ENCODE measurements at places on chromosomes 12 and 14. TPM values are rescaled to one million over a fixed set of nuclear protein-coding genes. Genes with fewer than 3 reads are reported as not detected.
A peak's percentile ranks its signal among the peaks of the same experiment; 100 is the strongest.

- no peak for DNase-seq
- peaks cover 8% of the 10 kb centered on the region for H3K36me3 ChIP-seq
- H3K4me3 ChIP-seq, result peak overlapping the region; percentile 97
- H3K4me1 ChIP-seq, result peaks cover 4% of the 10 kb centered on the region
- H3K27ac ChIP-seq, result peak overlapping the region; percentile 92
These were observed 536 bp downstream of the VPS29 start for GRCh38 chr12:110501399-110501751.

DNA sequence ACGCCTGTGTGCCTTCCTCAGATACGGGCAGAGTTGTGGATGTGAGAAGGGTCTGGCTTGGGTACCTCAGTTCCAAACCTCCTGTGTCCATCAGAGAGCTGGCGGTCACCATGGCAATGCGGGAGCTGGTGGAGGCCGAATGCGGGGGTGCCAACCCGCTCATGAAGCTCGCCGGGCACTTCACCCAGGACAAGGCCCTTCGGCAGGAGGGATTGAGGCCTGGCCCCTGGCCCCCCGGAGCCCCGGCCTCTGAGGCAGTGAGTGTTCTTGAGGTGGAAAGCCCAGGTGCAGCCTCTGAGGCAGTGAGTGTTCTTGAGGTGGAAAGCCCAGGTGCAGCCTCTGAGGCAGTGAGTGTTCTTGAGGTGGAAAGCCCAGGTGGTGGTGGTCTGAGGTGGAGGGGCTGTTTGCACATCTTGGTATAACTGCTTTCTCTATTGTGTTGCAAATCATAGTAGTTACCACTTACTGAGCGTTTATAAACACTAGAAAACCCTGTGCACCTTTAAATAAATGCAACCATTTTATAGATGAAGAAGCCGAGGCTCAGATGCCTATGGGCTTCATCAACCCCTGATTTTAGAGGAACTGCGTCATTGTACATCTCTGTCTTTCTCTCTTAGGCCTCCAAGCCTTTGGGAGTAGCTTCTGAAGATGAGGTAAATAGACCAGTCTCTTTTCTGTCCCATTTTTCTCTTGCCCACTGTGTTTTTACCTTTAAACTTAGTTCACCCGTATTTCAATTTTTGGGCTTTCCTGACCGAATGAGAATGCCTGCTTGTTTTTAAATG lies 976 bp downstream of the PEX5 start:
- peak overlapping the region; percentile 74 for H3K4me3 ChIP-seq
- no peaks in the 10 kb centered on the region for H3K27me3 ChIP-seq
- peak overlapping the region; percentile 51 for H3K27ac ChIP-seq
- 0 out of 2 replicates have a peak, but pooled peaks cover 3% of the 10 kb centered on the region for H3K4me1 ChIP-seq
- DNase-seq, result no peak

DNA sequence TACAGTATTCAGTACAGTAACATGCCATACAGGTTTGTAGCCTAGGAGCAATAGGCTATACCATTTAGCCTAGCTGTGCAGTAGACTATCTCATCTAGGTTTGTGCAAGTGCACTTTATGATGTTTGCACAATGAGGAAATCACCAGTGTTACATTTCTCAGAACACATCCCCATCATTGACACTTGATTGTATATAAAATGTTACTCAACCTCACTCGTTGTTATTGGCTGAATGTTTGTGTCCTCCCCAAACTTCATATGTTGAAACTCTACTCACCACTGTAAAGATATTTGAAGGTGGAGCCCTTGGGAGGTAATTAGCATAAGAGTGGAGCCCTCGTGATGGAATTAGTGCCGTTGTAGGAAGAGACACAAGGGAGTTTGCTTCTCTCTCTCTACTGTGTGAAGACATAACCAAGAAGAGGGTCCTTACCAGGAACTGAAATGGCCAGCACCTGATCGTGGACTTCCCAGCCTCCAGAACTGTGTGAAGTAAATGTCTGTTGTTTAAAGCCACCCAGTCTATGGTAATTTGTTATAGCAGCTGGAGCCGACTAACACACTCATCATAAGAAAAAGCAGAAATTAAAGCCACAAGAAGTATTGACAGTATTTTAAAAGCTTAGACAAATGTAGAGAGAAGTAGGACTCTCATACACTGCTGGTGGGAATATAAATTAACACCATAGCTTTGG lies 3.2 kb upstream of the MED13L start:
- no peaks in the 10 kb centered on the region for H3K36me3 ChIP-seq
- no peak for DNase-seq
- H3K4me1 ChIP-seq, result no peaks in the 10 kb centered on the region
- H3K4me3 ChIP-seq, result no peak overlapping the region
- no peak overlapping the region for H3K27ac ChIP-seq

CBLN3 gene
- 2.8 TPM for total RNA-seq

GRCh38 chr12:124506145-124506831 lies 61.1 kb downstream of the NCOR2 start:
- peak overlapping the region; percentile 18 for H3K27ac ChIP-seq
- no peak overlapping the region for H3K4me3 ChIP-seq
- no peak for DNase-seq

CCND2 gene
- 260 TPM for total RNA-seq

DNA sequence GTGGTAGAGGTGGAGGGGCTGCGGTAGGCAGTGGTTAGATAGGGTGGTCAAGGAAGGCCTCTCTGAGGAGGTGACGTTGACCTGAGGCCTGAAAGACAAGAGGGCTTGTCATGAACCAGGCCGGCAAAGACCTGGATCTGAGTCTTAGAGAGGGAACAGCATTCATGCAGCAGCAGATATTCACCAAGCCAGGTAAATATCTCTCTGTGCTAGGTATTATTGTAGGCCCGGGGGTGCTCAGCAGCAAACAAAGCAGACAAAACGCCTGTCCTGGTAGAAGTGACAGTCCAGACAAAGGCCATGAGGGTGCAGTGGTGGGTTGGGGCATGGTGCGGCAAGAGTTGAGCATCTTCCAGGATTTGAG lies 117.6 kb downstream of the PTPN11 start:
- H3K36me3 ChIP-seq, result no peaks in the 10 kb centered on the region
- DNase-seq, result no peak
- H3K27me3 ChIP-seq, result no peaks in the 10 kb centered on the region
- H3K27ac ChIP-seq, result no peak overlapping the region
- H3K4me3 ChIP-seq, result no peak overlapping the region

DNA sequence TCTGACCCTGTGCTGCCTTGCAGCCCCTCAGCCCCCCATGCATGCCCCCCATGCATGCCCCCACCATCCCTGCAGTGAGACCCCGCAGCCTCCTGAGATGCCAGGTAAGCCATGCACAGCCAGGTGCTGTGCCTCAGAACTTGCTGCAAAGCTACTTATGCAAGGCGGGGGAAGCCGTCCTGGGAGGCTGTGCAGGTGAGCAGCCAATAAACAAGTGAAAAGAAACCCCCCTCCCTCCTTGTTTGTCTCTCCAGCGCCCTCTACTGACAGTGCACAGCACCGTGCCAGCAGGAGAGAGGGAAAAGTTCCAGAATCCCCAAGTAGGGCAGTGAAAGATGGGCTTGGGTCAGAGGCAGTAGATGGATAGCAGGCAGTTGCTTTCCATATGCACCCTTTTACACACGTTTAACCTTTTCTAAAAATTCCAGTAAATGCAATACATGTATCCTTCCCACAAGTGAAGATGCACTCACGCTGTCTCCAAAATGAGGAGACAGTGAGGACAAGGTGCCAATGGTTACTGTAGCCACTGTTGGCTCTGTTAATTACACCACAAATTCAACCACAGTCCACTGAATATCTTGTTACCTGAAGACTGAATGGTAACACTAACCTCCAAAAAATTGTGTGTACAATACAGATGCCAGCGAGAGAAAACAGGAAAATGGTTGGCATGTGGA lies 18.0 kb downstream of the TNFAIP2 start:
- no peak for DNase-seq
- H3K4me3 ChIP-seq, result peak overlapping the region; percentile 7
- peaks cover 16% of the 10 kb centered on the region for H3K4me1 ChIP-seq
- H3K27me3 ChIP-seq, result no peaks in the 10 kb centered on the region

DNA sequence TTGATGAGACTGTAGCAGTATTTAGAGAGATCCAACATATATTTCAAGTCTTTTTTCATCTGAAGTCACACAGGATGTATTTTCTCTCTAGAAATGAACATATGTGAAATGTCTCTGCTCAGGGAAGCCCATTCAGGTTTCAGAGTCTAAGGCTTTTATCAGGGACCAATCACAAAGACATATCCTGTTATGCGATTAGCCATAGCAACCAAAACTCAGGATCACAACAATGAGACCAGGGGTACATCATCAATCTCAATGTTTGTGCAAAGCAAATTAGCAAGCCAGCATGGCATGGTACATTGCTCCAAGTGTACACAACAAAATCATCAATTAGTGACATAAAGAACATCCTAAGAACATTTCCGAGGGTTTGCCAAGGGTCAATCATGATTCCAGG lies 99.2 kb upstream of the AMN1 start:
- H3K36me3 ChIP-seq, result no peaks in the 10 kb centered on the region
- DNase-seq, result no peak
- H3K27me3 ChIP-seq, result no peaks in the 10 kb centered on the region
- H3K27ac ChIP-seq, result no peak overlapping the region
- peaks cover 7% of the 10 kb centered on the region for H3K4me1 ChIP-seq

DNA sequence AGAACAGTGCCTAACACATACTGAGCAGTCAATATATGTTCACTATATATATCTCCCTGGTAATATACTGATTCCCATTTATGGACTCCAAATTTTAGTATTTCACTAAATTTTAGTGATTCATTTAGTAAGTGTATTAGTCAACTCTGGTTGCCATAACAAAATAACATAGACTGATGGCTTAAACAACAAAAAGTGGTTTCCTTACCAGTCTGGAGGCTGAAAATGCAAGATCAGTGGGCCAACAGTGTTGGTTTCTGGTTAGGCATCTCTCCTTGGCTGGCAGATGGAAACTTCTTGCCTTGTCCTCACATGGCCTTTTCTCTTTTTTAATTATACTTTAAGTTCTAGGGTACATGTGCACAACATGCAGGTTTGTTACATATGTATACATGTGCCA lies 28.7 kb downstream of the SIX6 start:
- H3K4me1 ChIP-seq, result no peaks in the 10 kb centered on the region
- H3K27ac ChIP-seq, result no peak overlapping the region
- no peaks in the 10 kb centered on the region for H3K27me3 ChIP-seq

MTERF2 gene
- 5.8 TPM for total RNA-seq

FAM181A gene
- not detected for total RNA-seq

DNA sequence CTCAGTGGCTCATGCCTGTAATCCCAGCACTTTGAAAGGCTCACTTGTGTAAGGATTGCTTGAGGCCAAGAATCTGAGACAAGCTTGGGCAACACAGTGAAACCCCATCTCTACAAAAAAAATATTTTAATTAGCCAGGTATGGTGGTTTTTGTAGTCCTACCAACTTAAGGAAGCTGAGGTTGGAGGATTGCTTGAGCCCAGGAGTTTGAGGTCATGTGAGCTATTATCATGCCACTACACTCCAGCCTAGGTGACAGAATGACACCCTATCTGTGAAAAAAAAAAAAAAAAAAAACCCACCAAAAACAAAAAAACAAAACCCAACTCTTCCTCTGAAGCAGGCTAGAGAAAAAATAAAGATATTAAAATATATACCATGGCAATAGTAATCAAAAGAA lies 41.2 kb downstream of the TMEM116 start:
- H3K27ac ChIP-seq, result no peak overlapping the region
- H3K4me3 ChIP-seq, result no peak overlapping the region
- H3K27me3 ChIP-seq, result no peaks in the 10 kb centered on the region
- no peaks in the 10 kb centered on the region for H3K36me3 ChIP-seq
- no peaks in the 10 kb centered on the region for H3K4me1 ChIP-seq
- no peak for DNase-seq

DNA sequence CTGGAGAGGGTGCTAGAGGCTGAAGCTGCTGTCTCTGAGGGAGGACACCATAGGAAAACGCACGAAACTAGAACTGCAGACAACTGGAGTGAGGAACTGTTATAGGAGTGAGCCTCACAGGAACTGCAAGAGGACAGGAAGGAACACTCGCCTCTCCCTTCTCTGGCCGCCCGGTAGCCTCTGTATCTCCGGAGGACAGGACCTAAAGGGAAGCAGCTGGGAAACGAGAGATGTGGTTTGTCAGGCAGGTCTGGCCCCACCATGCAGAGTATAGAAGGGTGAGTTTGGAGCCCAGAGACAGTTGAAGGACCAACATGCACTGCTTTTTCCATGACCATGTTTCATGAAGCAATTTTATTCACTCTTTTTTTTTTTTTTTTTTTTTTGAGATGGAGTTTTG lies 127.3 kb downstream of the EFCAB11 start:
- no peak overlapping the region for H3K4me3 ChIP-seq
- no peak overlapping the region for H3K27ac ChIP-seq
- H3K27me3 ChIP-seq, result no peaks in the 10 kb centered on the region
- H3K36me3 ChIP-seq, result no peaks in the 10 kb centered on the region
- no peaks in the 10 kb centered on the region for H3K4me1 ChIP-seq

LRTM2 gene
- not detected for total RNA-seq
